ENCODE measurements at places on chromosomes 3 and 15.

GRCh38 chr3:146783446-146783845 lies 178.3 kb upstream of the PLSCR5 start:
- peak; percentile 22 for DNase-seq

- DNase-seq = peak; percentile 81
These were observed 8.9 kb downstream of the CA12 start for GRCh38 chr15:63372753-63373152.

DNA sequence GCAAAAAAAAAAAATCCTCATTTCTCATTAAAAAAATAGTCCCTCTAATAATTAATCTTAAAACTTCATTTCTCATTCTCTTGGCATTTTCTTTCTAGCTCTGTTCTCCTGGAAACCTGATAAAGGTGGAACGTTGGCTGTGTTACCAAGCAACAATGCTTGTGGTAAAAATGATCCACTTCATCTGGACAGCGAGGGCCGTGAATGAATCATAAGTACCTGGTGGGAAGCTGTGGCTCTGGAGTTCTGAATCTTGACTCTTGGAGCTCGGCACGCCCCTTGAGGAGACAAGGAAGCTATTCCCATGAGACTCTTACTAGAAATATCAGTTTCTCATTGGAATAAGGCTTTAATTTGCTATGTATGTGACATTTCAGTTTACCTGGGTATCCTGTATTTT lies 32.5 kb downstream of the BCL2L10 start:
- DNase-seq = no peak

DNA sequence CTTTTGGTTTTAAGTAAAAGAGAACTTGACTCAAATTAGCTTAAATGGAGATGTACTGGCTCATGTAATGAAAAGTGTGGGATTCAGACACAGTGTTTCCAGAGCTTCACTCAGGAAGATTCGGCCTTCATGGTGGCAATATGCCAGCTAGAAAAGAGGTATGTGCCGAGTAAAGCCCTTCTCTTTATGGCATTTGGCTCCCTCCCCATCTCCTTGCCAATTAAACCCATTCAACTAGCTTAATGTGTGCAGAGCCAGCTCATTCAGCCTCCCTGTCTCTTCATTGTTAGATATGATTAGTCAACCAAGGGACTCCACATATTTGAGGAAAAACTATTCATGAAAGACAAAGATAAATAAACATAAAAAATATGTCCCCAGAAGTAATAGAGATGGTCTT lies 15.0 kb upstream of the TRANK1 start:
- peak; percentile 15 for DNase-seq

- no peak for DNase-seq
These were observed 70.4 kb downstream of the FOXP1 start for GRCh38 chr3:71513081-71513480.

GRCh38 chr15:56496635-56497034 lies 31.7 kb upstream of the MNS1 start:
- peak; percentile 65 for DNase-seq

DNA sequence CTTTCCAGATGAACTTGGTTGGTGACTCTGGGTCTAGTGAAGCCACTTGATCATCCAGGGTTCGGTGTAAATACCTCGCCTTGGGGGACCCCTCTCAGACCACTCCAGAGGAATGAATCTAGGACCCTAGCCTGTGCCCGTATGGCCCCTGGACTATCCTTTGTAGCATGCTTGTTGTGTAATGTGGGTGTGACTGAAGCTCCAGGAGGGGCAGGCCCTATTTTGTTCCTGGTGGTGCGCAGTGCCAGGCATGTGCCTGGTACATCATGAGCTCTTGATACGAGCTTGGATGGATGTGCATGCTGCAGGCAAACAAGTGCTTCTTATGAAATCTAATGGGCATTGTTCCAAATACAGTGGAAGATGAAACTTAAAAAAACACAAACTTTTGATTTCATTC lies 82.8 kb downstream of the EBLN2 start:
- no peak for DNase-seq

DNA sequence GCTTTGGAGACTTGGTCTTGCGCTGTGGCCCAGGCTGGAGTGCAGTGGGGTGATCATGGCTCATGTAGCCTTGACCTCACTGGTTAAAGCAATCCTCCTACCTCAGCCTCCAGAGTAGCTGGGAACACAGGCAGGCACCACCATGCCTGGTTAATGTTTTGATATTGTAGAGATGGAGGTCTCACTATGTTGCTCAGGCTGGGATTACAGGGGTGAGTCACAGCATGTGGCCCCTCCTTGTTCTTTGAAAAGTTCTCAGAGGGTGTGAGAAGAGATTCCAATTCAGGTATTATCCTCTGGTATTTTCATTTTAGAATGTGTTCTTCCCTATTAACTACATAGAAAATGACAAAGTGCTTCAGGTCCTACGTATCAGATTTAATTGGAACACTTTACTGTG lies 51.9 kb upstream of the RPL32 start:
- no peak for DNase-seq

GRCh38 chr3:39126532-39127071 lies 19.1 kb downstream of the TTC21A start:
- DNase-seq = peak; percentile 68

DNA sequence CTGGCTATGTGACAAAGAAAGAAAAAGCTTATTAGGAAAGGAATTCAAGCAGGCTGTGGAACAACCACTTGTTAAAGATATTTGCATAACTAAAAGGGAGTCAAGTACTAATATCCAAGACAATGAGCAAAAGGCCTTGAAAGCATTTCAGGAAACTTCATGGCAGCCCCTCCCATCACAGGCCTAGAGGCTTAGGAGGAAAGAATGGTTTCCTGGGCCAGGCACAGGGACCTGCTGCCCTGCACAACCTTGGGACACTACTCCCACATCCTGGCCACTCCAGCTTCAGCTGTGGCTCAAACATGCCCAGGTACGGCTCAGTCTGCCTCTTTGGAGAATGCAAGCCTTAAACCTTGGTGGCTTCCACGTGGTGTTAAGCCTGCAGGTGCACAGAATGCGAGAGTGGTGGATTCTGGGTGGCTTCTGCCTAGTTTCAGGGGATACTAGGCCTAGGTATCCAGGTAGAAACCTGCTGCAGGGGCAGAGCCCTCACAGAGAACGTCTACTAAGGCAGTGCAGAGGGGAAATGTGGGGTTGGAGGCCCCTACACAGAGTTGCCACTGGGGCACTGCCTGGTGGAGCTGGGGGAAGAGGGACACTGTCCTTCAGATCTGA lies 121.6 kb downstream of the OPA1 start:
- no peak for DNase-seq

GRCh38 chr3:142861926-142862325 lies 27.0 kb downstream of the PCOLCE2 start:
- no peak for DNase-seq

DNA sequence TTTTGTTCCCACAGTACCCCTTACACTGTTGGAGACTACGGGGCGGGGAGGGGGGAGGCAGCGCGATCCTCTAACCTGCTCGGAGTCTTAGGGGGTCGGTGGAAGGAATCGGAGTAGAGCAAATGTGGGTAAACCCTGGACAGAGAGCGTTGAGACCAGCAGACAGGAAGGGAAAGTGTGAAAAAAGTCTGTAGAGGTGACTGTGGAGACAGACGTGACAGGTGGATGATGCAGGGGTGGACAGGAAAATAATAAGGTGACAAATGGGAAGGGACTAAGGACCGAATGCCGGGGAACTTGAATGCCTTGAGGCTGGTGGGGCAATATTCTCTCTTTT lies 424 bp downstream of the EAF2 start:
- DNase-seq = no peak

GRCh38 chr3:185746470-185746869 lies 78.4 kb downstream of the IGF2BP2 start:
- DNase-seq = no peak

GRCh38 chr3:33218446-33219174 lies at the start of gene SUSD5:
TSS of gene SUSD5 (minus strand) at chr3:33218810. CDS start at chr3:33218797, 13 bp downstream.
- peak; percentile 30 for DNase-seq

- DNase-seq = no peak
These were observed 8.0 kb upstream of the GSK3B start for GRCh38 chr3:120102232-120102631.

DNA sequence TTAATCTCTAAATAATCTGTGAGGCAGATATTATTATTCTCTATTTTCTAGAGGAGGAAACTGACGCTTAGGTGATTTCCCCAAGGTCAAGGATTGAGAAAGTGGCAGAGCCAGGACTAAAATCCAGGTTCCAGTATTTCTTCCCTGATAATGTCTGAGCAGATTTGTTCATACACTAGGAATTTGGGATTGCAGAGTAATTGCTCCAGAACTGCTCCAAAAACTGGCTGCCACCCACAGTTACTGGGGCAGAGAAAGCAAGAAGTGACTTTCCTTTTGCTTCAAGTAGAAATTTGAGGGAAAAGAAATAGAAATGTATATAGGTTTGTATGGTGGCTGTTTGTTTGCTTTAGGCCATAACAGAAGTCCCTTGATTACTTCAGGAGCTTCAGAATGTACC lies 60.6 kb downstream of the SLC12A8 start:
- DNase-seq = peak; percentile 63

DNA sequence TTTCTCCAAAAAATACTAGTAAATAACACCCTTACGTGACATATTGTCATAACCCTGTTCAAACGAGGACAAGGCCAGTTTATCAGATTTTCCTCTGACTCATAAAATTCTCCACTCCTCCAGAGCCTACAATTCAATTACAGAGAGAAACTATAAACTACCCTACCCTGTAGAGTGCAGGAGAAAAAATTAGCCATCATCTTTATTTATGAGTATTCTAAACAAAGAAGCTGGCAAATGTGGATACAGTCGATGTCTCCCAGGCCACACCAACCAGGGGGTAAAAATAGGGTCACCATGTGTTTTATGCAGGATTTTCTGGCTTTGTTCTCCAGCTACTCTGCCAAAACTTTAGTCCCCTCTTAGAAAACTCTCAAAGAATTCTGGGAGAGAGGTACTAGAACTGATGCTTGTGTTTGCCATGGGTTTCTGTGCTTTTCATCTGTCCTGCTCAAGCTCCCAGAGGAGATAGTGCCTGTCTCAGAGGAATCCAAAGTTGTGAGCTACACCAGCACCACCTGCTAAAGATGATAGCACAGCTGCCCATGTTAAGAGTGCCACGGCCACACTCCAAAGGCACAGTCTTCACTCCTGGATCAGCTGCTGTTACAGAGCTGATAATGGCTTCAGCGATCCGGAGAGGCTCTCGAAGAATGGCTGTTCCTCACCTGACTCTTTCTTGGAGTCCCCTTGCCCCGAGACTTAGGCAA lies 150.2 kb downstream of the IMPG2 start:
- no peak for DNase-seq

- DNase-seq = no peak
These were observed 66.8 kb downstream of the GALK2 start for GRCh38 chr15:49236869-49237268.

DNA sequence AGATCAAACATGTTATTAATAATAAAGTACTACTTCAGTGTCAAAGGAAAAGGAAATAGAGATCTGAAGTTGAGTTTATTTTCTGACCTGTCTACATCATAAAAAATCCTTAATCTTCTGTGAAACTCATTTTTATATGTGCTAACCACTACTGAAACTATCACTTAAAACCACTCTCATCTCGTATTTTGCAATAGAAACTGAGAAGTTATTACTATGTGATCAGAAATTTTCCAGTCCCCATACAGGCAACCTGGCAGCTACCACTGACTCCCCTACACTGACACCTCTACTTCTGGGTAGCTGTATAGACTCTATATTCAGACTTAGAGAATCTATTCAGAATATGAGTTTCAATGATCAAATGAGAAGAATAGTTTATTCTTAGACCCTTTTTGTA lies 8.3 kb downstream of the HDGFL3 start:
- no peak for DNase-seq

- no peak for DNase-seq
These were observed 139.7 kb upstream of the HES1 start for GRCh38 chr3:193996221-193996620.

- no peak for DNase-seq
These were observed 12.1 kb upstream of the POLG start for GRCh38 chr15:89346516-89347231.

Measured in fibroblast of skin of right quadriceps (primary cell).